ENCODE measurements at places on chromosomes 1 and 21.

GRCh38 chr1:108106775-108107174 lies 93.4 kb downstream of the SLC25A24 start:
- no peak for DNase-seq

GRCh38 chr1:78155121-78155520 lies 109.4 kb downstream of the GIPC2 start:
- DNase-seq: no peak

GRCh38 chr1:31189696-31190674 lies 49.7 kb downstream of the NKAIN1 start:
- no peak for DNase-seq

DNA sequence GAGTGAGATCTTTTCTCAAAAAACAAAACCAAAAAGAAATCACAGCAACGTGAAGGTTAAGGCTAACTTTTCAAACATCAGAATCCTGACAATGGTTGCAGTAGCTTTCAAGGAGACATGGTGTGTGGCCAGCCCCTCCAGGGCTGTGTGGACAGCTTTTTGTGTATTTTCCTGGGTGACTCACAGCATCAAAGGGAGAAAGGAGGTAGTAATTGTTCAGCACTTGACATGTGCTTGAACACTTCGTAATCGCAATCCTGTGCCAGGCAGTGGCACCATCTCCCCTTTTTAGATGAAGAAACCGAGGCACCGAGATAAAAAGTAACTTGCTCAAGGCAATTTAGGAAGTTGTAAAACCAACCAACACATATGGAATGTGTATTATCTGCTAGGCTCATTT lies 10.3 kb downstream of the NBL1 start:
- no peak for DNase-seq

DNA sequence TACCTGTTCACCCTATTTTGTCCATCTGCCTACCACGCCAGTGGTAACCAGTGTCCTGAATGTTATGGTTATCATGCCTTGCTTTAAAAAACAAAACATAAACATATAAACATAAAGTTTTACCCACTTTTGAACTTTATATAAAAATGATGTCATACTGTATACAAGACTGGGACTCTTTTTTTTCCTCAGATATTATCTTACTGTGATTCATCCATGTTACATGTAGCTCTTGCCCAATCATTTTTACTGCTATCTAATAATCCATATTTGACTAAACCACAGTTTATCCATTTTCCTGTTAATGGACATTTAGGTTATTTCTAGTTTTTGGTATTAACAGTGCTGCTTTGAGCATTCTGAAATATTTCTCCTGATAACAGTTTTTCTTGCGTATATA lies 78.8 kb downstream of the GPR161 start:
- no peak for DNase-seq

- no peak for DNase-seq
These were observed 1632.3 kb upstream of the B3GALT2 start for GRCh38 chr1:194818674-194819073.

- no peak for DNase-seq
These were observed 82.0 kb downstream of the TGFBR3 start for GRCh38 chr1:91803847-91804545.

DNA sequence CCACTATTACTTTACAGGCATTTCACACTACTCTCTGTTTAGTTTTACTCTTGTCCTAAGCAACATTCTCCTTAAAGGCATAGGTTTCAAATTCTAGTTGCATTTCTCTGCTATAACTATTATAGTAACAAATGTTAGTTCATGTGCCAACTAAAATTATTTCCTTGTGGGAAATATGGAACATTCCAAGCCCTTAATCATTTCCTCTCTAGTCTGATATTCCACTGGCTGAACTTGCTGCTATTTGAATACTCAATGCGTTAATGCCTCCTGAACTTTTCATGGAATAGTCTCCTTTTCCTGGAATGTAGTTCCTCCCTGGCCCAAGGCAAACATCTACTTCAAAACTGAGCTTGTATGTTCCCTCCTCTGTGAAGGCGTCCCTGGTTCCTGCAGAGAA lies 19.3 kb upstream of the TBX19 start:
- no peak for DNase-seq

DNA sequence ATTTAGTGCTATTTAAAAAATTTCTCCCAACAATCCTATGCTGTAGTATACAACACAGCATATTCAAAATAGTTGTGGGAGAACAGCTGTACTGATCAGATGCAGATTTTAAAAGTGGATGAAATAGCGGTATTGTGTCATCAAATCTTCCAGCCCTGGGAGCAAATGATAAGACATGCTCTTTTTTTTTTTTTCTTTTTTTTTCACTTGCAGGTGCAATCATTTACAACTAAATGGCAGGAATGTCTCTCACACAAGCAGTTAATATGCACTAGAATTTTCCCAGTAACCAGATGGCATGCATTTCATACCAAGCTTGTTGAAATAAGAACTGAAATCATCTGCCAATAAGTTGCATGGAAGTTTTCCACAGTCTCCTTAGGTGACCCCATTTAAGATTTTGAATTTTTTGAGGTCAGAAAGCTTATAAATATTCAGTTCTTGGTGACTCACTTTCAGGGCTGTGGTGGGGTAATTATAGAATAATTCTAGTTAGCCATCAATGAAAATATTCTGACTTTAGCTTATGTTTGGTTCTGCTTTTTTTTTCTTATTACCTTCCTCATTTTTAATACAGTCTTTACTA lies 623.9 kb upstream of the NR5A2 start:
- DNase-seq: no peak
